ENCODE measurements at places on chromosomes 11 and 22. TPM values are rescaled to one million over a fixed set of nuclear protein-coding genes. Genes with fewer than 3 reads are reported as not detected.

GRCh38 chr22:41000941-41001721 is 50.0 kb downstream of the RBX1 start:
- DNase-seq, result no peak

DNA sequence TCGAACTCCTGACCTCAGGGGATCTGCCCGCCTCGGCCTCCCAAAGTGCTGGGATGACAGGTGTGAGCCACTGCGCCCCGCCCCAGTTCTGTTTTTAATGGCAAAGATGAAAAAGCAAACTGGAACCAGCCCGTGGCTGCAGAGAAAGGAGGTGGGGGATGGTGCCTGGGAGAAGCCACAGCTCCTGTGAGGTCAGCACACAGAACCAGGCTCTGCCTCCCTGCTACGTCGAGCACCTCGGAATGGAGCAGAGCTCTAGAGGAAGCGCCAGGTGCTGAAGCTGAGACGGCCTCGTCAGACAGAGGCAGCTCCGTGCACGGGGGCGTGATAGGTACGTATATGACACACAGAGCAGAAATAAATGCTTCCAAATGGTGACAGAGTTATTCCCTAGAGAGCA is 8.5 kb downstream of the DRD4 start:
- no peak for DNase-seq

GRCh38 chr11:32940865-32941264 is 48.3 kb downstream of the QSER1 start:
- DNase-seq, result no peak

- no peak for DNase-seq
Measured at GRCh38 chr11:33158596-33159275, 2.5 kb downstream of the CSTF3 start.

GRCh38 chr22:44179196-44179988 is 1.3 kb upstream of the PARVG start:
- no peak for DNase-seq

GRCh38 chr22:44483878-44484277 is 14.2 kb downstream of the RTL6 start:
- DNase-seq, result no peak

DNA sequence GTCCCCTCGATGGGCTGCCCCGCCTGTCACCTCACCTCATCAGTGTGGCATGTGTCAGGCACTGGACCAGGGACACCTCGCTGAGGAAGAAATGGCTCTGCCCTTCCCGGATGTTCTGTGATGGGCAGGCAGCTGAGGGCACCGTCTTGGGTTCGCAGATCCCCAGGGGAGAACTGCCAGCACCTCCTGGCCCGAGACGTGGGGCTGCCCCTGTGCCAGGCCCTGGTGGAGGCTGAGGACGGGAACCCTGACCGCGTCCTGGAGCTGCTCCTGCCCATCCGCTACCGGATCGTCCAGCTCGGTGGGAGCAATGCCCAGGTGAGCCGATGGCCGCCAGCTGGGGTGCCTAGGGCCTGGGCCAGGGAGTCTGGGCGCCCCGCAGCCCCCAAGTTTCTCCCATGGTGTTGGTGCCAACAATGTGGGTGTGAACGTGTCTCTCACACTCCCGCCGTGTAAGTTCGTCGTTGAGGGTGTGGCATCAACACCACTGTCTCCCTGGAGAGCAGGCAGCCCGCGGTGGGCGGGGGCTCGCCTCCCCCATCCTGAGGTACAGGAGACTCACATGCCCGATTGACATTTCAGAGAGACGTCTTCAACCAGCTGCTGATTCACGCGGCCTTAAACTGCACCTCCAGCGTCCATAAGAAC is 7.3 kb upstream of the GTSE1 start:
- DNase-seq, result no peak

GRCh38 chr11:22543261-22543660 is 82.4 kb downstream of the FANCF start:
- DNase-seq, result no peak

DNA sequence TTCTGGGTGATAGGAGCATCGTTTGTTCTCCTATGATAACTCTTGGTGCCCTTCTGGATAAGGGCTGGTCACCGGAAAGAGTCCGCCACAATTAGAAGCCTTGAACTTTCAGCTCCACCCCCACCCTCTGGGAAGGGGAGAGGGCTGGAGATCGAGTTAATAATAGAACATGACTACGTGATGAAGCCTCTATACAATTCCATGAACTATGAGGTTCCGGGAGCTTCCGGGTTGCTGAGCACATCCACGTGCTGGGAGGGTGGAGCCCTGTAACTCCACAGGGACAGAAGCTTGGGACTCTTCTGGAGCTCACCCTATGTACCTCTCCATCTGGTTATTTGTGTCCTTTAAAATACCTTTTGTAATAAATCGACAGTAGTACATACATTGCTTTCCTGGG is 40.3 kb downstream of the ARHGAP42 start:
- no peak for DNase-seq

DNA sequence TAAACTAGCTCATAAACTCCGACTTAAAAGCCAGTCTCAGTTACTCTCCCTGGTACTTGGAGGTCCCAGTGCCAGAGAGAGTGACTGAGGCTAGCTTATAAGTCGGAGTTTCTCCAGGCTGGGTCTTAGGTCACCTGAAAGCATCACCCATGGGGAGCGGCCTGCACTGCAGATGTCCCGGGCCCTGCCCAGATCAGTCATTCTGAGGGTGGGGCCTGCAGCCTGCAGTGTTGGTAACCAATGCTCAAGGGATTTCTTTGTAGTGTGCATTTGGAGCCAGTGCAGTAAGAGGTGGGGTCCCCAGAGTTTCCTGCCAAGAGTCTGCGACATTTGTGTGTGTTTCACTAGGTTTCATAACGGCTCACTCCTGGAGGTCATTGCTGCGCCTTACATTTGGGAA is 14.8 kb downstream of the TAB1 start:
- no peak for DNase-seq

GRCh38 chr11:75425422-75425821 is 7.6 kb downstream of the KLHL35 start:
- DNase-seq, result no peak

- DNase-seq, result no peak
Measured at GRCh38 chr11:127118811-127119210, 118.2 kb upstream of the KIRREL3 start.

DNA sequence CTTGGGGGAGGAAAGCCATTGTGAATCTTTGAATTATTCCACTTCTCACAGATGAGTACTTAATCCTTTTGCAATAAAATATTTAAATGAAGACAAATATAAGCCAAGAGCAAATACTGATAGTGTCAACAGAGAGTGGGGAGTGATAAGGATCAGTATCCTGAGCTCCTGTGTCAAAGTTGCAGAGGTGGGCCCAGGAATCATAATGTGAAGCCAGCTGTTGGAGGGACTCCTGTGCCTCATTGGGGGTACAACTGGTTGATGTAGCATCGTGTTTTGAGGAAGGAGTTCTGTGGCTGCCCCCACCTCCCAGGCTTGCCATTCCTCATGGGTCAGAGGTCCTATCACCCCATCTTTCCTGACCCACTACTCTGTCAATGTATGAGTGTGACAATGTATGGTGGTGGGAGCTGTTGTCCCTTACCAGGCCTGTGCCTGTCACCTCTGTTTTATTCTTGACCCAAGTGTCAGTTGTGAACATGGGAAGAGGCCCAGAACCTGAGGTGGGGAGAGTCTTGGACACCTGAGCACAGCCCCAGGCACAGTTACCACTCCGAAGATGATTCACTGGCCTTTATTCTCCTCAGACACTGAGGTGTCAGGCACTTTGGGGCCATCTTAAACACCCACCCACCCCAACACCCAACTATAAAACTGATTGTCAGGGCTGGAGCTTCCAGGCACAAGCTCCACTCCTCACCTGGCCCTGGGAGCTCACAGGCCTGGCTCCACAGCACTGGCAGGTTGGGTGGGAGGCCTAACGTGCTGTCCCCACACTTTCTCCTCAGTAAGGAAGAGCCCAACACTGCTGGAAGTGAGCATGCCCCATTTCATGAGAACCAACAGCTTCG is 38.4 kb downstream of the KCNQ1OT1 start:
- no peak for DNase-seq

The NEFH gene
- 0.65 TPM for total RNA-seq

The CHKA gene
- 12.3 TPM for total RNA-seq

The GAB4 gene
- total RNA-seq, result not detected

The CFAP300 gene
- 7.3 TPM for total RNA-seq

The CALCA gene
- total RNA-seq, result 1.3 TPM

The KLHL35 gene
- total RNA-seq, result 13.0 TPM

All from GM23248 (cell line).